Activated T-helper 1 cell treated with anti-CD3 and anti-CD28 coated beads, Interleukin-2, amount 50 U/mL, for 16 hours (primary cell): ENCODE measurements at places on chromosomes 12 and 14.

DNA sequence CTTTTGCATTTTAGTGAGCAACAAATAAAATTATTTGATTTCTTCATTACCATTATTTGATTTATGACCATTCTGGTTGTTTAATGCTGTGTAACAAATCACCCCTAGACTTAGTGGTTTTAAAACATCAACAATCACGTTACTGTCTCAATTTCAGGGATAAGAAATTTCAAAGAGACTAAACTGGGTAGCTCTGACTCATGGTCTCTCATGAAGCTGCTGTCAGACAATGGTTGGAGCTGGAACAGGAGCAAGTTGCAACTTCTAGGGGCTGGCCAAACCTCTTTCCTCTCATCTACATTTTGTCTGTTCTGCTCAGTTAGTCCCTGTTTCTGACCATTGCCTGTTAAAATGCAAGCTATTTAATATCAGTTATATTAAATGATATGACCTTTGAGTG is 517.0 kb downstream of the KCNH5 start:
- no peak for DNase-seq

- DNase-seq: no peak
Observed at GRCh38 chr12:122028165-122028904, 6.7 kb downstream of the BCL7A start.

- DNase-seq: no peak
Observed at GRCh38 chr14:55416866-55417265, 5.2 kb upstream of the ATG14 start.

- no peak for DNase-seq
Observed at GRCh38 chr14:100723135-100723829, 3.4 kb upstream of the DLK1 start.

- DNase-seq: no peak
Observed at GRCh38 chr12:42426746-42427145, 100.8 kb downstream of the PPHLN1 start.

DNA sequence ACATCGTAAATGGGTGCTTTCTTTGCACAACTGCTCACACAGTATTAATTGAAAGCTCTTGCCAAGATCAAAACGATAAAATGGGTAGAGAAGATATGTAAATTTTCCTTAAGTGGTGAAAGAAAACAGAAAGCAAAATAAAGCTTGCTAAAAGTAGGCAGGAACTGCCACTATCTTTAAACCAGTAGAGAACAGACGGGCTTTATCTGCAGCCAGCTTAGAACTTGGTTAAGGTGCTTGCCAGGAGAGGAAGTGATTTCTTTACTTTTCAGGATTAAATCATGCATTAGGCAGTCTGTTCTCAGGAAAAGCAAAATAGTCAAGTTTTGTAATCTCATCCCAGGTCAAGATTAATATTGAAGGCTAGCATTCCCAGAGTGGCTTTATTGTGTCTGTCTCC is 56.9 kb upstream of the CCDC175 start:
- DNase-seq: no peak

- no peak for DNase-seq
Observed at GRCh38 chr12:50599366-50600095, 94.7 kb downstream of the DIP2B start.
